Muscle of leg (tissue), 16 donors: ENCODE measurements at places on chromosomes 6 and 20.

DNA sequence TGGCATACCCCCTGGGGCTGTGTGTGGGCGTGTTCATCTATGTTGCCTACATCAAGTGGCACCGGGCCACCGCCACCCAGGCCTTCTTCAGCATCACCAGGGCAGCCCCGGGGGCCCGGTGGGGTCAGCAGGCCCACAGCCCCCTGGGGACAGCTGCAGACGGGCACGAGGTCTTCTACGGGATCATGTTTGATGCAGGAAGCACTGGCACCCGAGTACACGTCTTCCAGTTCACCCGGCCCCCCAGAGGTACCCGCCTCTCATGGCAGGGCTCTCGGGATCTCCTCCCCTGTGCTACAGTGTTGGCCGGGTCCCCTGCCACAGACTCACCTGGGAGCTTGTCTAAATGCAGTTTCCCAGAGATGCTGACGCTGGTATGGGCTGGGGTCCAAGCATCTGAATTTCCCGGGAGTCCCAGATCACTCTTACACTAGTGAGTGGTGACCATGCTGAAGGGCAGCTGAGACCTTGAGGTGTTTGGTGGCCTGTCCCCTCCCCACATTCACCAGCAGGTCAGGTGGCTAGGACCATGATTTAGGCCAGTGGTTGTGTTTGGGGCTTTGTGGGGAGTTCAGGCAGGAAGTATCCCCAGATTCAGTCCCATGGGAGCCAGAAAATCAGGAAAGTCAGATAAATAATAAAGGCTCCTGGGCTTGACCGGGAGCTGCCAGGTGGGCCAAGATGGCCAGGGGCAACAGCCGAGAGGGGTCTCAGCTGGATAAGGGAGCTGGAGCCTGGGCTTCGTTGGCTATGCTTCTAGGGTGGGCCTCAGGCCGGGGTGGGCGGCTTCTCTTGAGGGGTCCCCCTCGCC is 11.8 kb downstream of the ENTPD6 start:
- no peak for DNase-seq

DNA sequence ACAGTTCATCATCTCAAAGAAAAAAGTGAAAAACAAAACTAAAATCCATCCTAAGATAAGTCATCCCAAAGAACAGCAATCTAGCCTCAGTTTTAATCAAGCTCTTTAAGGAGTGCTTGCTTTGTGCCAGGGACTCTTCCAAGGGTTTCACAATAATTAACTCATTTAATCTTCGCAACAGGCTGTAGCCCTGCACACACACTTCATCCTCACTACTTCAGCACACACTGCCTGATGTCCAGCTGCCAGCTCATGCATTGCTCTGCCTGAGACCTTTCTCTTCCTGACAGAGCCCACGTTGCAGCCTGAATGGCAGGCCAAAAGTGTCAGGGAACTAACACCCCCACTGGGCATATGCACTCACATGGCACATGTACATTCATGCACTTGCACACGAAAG is 21.2 kb upstream of the PTPRT start:
- DNase-seq = no peak

GRCh38 chr20:48926821-48927220 is 5.3 kb downstream of the ARFGEF2 start:
- no peak for DNase-seq

- DNase-seq = no peak
These were observed 4.7 kb downstream of the SLCO4A1 start for GRCh38 chr20:62646851-62647520.

GRCh38 chr20:51085769-51086168 is 62.9 kb upstream of the KCNG1 start:
- no peak for DNase-seq

- peak; percentile 49 for DNase-seq
These were observed 141.7 kb downstream of the CD164 start for GRCh38 chr6:109240370-109241084.

- DNase-seq = no peak
These were observed 27.0 kb upstream of the TFB1M start for GRCh38 chr6:155341130-155341828.

DNA sequence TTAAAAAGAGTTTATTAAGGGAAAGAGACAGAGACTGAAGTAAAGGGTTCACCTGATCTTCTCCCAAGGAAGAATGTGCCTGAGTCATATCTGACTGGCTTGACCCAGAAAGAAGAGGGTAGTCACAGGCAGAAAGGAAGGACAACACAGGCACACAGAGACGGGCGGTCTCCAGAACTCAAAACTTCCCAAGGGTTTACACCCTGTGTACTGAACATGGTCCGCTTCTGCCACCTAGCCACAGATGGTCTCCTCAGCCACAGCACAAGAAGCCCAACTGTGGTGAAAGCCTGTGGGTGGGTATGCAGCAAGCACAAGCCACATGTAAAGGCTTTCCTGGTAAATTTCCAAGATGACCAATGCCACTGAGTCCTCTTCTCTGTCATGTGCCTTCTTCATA is 17.2 kb downstream of the UNC5CL start:
- DNase-seq = no peak

DNA sequence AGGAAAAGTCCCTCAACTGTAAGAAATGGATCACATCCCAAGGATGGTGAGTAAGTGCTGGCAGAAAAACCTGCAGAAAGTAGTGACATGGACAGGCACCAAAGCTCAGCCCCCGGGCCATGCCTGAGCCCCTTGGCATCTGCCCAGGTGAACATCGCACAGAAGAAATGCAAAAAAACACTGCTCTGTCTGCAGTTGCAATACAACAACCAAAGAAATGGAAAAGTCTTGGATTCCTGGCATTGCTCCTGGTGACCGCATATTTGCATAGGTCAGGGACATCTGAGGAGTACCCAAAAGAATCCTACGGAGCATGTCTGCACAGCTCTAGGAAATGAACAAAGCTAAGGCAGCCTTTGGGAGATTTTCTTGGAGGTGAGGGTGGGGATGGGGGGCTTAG is 63.1 kb upstream of the PTPRT start:
- peak; percentile 13 for DNase-seq

- no peak for DNase-seq
These were observed 397.5 kb downstream of the TAF4 start for GRCh38 chr20:61668065-61668650.

DNA sequence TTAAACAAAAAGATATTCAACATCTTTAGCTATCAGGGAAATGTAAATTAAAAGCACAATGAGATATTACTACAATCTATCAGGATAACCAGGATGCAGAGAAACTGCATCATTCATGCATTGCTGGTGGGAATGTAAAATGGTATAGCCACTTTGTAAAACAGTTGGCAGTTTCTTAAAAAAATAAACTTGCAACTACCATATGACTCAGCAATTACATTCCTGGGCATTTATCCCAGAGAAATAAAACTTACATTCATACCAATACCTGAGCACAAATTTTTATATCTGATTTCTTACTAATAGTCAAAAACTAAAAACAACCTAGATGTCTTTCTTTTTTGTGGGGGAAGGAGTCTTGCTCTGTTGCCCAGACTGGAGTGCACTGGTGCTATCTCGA is 190.3 kb upstream of the TAB2 start:
- DNase-seq = no peak

- DNase-seq = no peak
These were observed 110.0 kb downstream of the GPX5 start for GRCh38 chr6:28635547-28636158.

GRCh38 chr6:14337152-14337551 is 219.6 kb downstream of the CD83 start:
- peak; percentile 11 for DNase-seq

DNA sequence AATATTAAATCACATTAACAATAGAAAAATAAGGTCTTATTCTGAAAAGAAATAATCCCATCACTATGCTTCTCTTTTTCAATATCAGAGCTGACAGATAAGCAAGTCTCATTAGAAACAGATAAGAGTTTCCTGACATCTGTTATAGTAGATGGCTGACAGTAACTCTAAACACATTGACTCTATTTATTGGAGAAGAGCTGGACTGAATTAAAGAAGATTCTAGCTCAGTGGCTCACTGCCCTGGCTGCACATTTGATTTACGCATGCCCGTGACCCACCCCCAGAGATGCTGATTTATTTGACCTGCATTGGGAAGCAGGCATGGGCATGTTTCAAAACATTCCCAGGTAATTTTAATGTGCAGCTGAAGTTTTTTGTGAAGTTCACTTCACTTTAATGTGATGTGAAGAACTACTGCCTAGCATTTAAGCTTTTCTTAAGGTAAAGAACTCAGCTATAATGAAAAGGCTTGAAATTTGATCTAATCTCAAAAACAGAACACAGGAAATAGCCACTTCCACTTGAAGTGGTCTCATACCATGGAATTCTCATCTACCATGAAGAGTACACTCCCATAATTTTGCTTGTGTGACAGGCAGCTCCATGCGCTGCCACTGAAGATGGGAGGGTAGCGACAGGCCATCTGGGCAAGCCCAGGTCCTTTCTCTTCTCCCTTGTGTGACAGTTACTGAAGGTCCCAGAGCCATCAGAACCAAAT is 162.3 kb downstream of the TPBG start:
- DNase-seq = no peak

DNA sequence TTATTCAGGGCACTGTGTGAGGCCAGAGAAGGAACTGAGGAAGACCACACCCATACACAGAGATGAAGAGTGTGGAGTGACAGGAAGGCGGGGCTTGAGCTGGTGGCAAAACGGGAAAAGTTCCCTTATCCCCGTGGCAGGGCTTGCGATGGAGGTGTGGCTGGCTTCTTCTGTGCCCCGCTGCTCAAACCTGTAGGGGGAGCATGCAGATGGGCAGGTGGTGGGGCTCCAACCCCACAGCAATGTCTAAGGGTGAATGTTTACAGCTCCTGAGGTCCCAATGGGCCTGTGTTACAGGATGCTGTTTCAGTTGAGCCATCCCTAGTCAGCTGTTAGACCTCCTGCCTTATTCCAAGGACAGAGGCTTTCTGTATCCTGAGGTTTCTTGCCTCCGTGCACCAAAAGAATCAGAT is 105.9 kb downstream of the LY86 start:
- DNase-seq = no peak

- no peak for DNase-seq
These were observed 151.7 kb upstream of the HDDC2 start for GRCh38 chr6:125453516-125453915.

DNA sequence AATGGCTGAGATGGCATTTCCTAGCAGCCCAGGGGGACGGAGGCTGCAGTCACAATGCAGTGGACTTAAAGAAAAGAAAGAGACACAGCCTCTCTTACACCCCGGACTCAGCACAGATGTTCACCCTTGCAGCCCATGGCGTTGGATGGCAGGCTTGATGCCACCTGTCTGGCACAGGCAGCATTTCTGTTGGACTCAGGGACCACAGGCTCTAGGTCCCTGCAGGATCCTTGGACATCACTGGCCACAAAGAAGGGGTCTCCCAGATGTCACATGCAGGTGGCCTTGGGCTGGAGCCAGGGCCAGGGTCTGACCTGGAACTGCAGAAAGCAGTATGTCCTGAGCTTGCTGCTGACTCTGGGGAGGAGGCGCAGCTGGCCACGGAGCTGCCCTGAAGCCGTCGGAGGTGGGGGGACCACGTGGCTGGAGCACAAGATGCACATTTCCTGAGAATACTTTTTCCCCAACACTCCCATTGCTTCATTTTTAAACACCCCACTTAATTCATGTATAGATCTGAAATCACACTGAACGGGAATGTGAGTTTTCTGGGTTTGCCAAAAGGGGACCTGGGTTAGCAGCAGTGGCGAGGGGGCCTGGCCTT is 102.3 kb upstream of the SULF2 start:
- no peak for DNase-seq

GRCh38 chr20:30506100-30506499 is 751.4 kb upstream of the DEFB115 start:
- no peak for DNase-seq

DNA sequence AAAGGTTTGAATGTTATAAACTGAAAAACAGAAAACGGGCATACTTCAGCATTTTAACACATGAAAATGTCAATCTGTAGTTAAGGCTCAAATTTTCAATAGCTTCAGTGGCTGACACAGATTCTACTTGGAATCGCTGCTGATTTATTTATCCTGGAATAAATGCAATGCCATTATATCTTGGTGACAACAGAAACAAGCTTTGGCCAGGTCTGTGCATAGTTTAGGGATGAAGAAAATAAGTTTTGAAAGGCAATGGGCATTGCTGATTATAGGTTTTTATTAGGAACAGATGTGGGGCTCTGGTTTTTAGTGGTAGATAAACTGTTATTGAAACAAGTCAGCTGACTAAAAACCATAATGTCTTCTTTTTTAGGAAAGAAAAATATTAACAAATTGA is 96.8 kb upstream of the SOX4 start:
- peak; percentile 58 for DNase-seq

- no peak for DNase-seq
These were observed 127.0 kb downstream of the PXDC1 start for GRCh38 chr6:3624250-3625136.

DNA sequence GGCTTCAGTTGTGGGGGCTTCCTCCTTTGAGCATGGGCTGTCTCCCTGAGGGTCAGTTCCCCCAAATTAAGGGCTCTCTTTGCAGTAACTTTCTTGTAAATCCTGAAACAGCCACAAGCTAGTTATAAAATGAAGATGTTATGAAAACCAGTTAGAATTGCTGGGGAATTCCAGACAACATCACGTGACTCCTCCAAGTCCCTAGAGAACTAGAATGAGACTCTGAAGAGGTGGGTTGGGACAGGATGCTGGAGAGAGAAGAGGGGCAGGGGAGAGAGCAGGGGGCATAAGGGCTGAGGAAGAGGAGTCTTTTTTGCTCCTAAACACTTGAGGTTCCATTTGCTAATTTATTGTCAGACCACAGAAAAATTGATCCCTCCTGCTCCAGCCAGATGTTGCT is 380.3 kb downstream of the DHX35 start:
- peak; percentile 7 for DNase-seq

DNA sequence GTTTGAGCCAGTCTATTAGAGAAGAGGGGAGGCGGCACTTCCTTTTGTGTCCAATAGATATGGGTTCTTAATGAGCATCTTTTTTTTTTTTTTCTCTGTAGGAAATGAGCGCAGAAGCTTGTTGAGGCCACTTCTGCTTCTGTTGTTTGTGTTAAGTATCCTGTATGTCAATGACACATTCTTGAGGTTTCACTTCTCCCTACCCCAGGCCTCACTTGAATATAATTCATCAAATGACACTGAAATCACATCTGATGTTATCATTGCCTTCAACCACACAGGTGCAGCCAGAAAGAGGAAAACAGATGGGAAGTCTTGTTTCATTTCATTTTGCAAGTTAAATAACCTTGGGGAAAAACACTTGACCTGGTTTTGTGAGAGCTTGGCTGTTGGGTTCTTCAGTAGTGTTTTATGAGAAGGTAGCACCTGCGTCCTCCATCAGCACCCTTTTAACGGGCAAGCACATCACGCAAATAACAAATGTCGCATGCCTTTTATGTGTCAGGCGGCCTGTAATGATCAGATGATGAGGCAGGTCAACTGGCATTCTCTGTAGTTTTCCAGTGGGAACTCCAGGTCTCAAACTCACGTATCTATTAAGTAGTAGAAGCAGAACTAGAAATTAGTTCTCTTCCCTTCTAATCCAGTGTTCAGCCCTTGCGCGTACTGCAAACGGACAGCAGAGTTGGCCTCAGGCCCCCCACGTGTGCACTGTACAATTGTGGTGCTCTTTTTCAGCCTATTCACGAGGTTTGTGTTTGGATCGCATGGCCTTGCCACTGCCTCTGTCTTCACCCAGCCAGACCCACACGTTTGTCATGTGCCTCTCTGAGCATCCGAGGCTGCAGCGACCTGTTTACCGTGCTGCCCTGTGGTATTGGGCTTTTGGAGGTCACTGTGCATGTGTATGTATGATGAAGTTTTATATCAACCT is 23.5 kb downstream of the PLEKHG1 start:
- DNase-seq = peak; percentile 67

- DNase-seq = no peak
These were observed 36.1 kb downstream of the NTSR1 start for GRCh38 chr20:62744741-62745191.
